Neural progenitor cell (in vitro differentiated cells): ENCODE measurements at places on chromosomes 11 and 22. TPM values are rescaled to one million over a fixed set of nuclear protein-coding genes. Genes with fewer than 3 reads are reported as not detected.

Gene CD248
- total RNA-seq = 0.62 and 0.99 TPM in 2 replicates

Gene MS4A4A
- not detected in 2 replicates for total RNA-seq

Gene PHF21A
- total RNA-seq = 33.9 and 49.6 TPM in 2 replicates

Gene UPK3A
- 0.50 TPM in 1 of 2 replicates, not detected in the other for total RNA-seq

Gene ME3
- 49.6 and 111 TPM in 2 replicates for total RNA-seq

Gene NLRP14
- 1.3 and 1.8 TPM in 2 replicates for total RNA-seq

Gene SLC22A12
- total RNA-seq = not detected in 2 replicates

- H3K4me1 ChIP-seq = no peaks in the 10 kb centered on the region
- H3K27me3 ChIP-seq = no peaks in the 10 kb centered on the region
- H3K27ac ChIP-seq = no peak overlapping the region
- DNase-seq = no peak
These were observed 261.1 kb downstream of the SBF2 start for GRCh38 chr11:10032935-10033334.

DNA sequence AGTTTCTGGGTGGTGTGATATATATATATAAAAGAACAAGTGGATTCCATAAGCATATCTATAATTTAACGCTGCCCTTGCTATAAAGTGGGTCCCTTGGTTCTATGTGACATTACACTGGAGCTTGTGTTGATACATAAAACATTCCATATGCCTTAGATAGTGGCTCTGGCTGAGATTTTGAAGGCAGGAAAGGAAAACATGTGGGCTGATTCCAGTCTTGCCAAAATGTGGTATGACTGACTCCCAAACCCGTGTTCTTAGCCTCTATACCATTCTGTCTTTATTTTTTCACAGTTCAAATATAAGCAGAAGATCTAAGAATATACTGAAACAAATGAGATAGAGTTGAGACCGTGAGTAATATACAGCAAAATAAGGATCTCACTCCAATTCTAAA, 522.8 kb upstream of the LRRC4C start:
- H3K4me1 ChIP-seq = no peaks in the 10 kb centered on the region
- DNase-seq = no peak
- no peak overlapping the region for H3K4me3 ChIP-seq
- H3K27ac ChIP-seq = no peak overlapping the region
- H3K36me3 ChIP-seq = no peaks in the 10 kb centered on the region

DNA sequence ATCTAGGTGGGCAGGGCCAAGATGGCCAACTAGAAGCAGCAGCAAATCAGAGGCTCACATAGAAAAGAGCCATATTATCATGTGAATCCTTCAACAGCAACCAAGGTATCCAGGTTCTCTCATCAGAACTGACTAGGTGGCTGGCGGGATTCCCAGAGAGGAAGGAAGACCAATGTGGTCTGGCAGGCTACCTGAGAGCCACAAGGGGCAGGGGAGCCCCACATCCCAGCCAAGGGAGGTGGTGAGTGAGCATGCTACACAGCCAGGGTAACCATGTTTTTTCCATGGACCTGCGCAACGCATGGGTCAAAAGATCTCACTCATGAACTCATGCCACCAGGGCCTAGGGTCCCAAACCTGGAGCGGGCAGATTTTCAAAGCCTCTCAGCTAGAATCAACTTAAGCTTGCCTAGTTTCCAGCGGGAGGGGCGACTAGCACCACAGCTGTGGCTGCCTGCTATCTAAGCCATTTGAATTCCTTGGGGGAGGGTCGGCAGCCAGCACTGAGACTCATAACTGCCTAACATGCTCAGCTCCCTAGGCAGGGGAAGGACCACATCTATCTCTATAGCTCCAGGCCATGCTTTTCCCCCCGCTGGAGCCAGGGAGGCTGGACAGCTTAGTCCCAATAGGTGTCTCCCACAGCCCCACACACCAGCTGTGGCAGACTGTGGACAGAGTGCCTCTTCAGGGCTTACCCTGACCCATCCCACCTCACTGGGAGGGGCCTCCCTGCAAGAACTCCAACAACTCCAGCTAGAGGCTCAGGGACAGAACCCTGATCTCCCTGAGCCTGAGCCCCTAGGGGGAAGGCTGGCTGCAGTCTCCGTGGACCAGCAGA, 28.7 kb upstream of the CASP12 start:
- no peaks in the 10 kb centered on the region for H3K27me3 ChIP-seq
- no peaks in the 10 kb centered on the region for H3K4me1 ChIP-seq
- no peaks in the 10 kb centered on the region for H3K36me3 ChIP-seq
- no peak overlapping the region for H3K4me3 ChIP-seq
- H3K27ac ChIP-seq = no peak overlapping the region

GRCh38 chr11:86021377-86021776, 47.5 kb downstream of the PICALM start:
- no peak overlapping the region for H3K27ac ChIP-seq
- no peaks in the 10 kb centered on the region for H3K27me3 ChIP-seq
- no peaks in the 10 kb centered on the region for H3K4me1 ChIP-seq
- no peak for DNase-seq
- H3K4me3 ChIP-seq = no peak overlapping the region

DNA sequence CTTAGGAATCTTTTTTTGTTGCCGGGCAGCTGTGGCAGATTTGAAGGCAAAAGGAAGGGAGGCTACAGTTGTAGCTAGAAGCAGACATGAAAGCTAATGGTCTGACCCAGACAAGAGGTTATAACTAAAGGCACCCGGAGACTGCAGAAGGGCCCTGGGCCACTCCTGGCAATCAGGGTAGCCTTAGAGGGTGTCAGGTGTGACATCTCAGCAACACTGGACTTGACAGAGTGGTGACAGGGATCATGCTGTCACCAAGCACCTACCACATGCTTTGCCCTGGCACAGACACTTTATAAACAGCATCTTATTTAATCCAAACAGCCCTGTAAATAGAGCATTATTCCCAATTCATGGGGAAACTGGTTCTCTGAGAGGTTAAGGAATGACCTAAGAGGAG, 25.7 kb downstream of the TUB start:
- no peak overlapping the region for H3K27ac ChIP-seq
- no peak overlapping the region for H3K4me3 ChIP-seq
- H3K4me1 ChIP-seq = no peaks in the 10 kb centered on the region

DNA sequence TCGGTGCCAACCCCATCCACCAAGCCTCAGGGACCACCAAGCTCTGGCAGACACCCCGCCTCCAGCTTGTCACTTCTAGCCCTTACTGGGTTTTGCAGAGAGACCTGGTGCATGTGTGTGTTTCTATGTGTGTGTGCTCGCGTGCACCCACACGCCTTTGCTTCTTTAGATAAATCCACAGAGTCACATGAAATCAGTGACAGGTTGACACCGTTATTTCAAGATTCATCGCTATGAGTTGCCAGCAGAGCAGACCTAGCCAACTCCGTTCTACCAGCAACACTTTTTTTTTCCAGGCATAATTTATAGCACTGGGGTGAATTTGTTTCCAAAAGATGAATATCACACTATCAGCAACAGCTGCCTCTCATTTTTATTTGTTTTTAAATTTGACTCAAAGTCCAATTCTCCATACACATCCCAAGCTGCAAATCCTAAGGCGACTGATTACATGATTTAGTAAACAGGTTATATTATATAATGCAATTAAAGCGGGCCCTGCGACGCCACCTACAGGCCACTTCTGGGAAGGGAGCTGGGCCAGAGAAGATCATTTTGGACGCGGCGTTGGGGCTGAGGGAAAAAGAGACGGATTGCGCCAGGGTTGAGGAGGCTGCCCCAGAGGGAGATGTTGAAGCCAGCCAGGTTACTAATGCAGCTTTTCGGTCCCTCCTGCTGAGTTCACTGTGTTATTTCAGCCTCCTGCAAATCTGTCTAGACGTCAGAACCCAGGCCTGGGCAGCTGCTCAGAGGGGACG, 150.5 kb downstream of the FEZ1 start:
- H3K27me3 ChIP-seq = no peaks in the 10 kb centered on the region
- no peak overlapping the region for H3K27ac ChIP-seq
- no peak overlapping the region for H3K4me3 ChIP-seq
- peak; percentile 89 for DNase-seq

DNA sequence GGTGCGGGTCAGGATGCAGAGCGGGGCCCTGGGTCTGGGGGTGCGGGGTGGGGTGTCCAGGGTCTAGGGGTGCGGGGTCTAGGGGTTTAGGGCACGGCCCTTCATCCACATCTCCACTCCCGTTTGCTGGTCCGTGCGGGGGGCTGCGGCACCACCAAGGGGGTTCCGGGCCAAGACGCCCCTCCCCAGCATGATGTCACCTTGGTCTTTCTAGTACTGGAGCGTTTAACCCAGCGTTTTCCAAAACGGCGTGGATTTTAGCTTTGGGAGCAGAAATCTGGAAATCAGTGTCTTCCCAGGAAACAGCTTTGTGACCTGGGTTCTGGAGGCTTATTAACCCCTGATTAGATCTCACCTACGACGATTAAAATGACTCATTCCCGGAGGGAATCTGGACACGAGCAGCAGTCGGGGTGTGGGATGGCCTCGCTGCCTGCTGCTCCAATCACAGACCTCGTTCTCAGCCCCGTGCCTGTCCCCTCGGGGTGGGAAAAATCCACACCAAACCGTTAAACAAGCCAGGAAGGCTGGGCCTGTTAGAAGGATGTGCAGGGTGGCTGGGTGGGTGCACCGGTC, 759 bp downstream of the AP2A2 start:
- H3K36me3 ChIP-seq = no peaks in the 10 kb centered on the region
- no peak overlapping the region for H3K27ac ChIP-seq
- peak; percentile 24 for DNase-seq
- peak overlapping the region; percentile 99 for H3K4me3 ChIP-seq

GRCh38 chr22:30046716-30047363, 33.4 kb upstream of the HORMAD2 start:
- no peak overlapping the region for H3K4me3 ChIP-seq
- H3K36me3 ChIP-seq = no peaks in the 10 kb centered on the region
- no peak for DNase-seq
- no peaks in the 10 kb centered on the region for H3K27me3 ChIP-seq
- H3K27ac ChIP-seq = no peak overlapping the region

DNA sequence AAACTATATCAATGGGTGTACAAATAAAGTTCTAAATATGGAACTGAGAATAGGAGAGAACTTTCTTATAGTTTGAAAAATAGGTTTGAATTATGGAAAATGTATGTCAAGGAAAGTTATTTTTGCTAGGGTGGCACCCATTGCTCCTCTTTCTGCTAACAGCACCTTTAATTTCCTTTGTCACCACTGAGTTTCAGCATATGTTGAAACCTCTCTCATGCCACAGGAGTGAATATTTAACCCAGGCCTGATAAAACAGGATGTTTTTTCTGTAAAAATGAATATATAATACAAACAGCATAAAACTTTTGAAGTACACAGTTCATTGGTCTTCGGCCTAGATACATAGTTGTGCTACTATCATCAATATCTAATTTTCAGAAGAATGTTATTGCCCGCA, 385.5 kb upstream of the ANO5 start:
- H3K27me3 ChIP-seq = no peaks in the 10 kb centered on the region
- H3K27ac ChIP-seq = no peak overlapping the region
- H3K36me3 ChIP-seq = no peaks in the 10 kb centered on the region
- DNase-seq = no peak
- no peak overlapping the region for H3K4me3 ChIP-seq
- H3K4me1 ChIP-seq = no peaks in the 10 kb centered on the region

DNA sequence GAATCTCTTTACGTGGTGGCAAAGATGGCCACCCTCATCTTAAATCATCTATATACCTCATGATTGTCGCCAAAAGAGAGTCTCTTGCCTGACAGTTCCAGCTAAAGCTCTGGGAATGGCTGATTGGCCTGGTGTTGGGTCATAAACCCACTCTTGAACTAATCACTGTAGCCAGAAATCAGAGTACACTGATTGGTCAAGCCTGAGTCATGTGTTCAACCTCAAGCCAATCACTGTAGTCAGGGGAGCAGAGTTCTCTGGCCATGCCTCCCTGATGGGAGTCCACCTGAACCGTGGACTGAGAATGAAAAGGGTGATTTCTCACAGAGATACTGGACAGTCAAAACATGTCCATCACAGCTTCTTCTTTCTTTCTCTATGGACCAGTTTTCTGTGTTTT, 45.8 kb downstream of the RCN1 start:
- H3K4me3 ChIP-seq = no peak overlapping the region
- DNase-seq = no peak
- no peaks in the 10 kb centered on the region for H3K27me3 ChIP-seq
- H3K36me3 ChIP-seq = no peaks in the 10 kb centered on the region
- H3K27ac ChIP-seq = no peak overlapping the region

DNA sequence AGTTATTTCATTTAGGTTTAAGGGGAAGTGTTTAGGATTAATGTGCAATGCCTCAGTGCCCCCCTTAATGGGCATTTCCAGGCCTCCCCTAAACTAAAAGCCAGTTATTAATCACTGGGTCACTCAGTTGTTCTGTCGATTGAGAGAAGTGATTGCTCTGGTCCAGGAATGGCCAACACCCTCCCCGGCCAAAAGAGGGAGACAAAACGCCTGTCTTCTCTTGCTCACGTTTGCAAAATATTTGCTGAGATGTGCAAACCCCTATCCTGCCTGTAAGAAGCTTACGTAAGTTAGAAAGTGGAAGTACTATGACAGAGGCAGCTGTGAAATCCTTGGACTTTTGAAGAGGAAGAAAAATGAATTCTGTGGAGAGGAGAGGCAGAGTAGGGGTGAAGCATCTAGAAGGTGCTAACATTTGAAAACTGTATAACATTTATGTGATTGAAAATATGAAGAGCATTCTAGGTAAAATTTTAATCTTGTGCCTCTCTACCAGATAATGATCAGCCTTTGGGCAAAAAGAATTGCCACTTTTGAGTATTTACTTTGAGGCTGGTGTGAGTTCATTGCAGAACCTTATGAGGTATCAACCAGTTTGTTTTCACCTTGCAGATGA, 37.7 kb downstream of the NTM start:
- H3K4me1 ChIP-seq = no peaks in the 10 kb centered on the region
- no peaks in the 10 kb centered on the region for H3K36me3 ChIP-seq
- no peak overlapping the region for H3K4me3 ChIP-seq
